ENCODE measurements at places on chromosomes 5 and 9.
A peak's percentile ranks its signal among the peaks of the same experiment; 100 is the strongest.

- DNase-seq, result no peak
Measured at GRCh38 chr5:133114166-133114932, 62.5 kb downstream of the HSPA4 start.

DNA sequence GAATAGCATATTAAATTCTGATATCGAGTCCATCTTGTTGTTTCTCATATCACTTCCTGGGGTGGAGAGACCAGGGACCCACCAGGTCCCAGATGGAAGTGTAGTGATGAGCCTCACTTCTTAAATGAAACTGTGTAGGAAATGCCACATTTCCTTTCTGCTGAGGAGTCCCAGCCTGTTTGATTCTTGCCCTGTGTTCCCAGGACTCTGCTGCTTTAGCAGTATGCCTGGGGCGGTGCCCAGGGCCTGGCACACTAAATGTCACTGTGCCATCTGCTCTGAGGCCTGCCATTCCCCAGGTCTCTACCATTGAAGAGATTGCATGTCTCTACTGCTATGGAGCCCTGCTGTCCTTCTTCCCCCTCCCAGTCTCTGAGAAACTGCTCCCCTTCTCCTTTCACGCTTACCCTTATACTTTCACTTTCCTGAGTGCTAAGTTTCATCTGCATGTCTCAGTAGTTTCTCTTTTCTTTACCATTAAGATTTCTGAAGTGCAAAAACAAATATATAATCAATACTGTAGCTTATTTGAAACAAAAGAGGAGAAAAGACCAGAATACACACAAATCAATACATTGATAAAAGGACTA lies 260.4 kb downstream of the GABRB2 start:
- no peak for DNase-seq

GRCh38 chr9:128499920-128500319 lies 4.6 kb upstream of the GLE1 start:
- DNase-seq, result no peak

DNA sequence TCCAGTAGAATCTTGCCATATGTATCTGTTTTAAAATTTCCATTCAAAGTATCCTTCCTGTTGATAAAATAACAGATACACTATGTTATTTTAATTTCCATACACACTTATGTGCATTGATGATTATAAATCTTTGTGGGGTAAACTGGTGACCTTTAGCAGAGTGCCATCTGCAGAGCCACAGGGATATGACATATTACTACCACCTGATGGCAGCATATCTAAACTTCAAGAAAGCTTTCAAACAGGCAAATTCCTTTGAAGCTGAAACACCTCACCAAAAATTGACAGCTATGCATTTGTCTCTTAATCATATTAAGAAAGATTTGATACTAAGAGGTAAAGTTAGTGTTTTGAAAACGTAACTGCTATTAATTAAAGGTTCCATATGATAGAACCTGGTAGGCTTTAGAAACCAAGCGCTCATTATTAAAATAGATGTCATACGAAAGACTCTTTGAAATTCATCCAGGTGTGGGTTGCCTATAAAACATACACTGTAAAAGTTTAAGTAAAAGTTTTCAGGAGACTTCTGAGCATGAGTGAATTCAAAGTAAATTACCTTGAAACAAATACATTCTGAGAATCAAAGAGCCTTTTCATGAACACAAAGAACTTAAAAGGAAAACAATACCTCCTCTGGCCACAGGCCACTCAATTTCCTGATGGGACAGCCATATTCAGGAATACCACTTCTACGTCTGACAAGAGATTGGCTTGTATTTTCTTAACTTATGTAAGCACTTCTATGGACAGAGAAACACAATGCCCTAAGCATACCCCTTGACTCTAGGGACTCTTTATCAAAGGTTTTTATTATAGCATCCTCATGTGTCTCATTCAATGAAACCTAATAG lies 93.3 kb downstream of the KIAA0825 start:
- DNase-seq, result peak; percentile 30

DNA sequence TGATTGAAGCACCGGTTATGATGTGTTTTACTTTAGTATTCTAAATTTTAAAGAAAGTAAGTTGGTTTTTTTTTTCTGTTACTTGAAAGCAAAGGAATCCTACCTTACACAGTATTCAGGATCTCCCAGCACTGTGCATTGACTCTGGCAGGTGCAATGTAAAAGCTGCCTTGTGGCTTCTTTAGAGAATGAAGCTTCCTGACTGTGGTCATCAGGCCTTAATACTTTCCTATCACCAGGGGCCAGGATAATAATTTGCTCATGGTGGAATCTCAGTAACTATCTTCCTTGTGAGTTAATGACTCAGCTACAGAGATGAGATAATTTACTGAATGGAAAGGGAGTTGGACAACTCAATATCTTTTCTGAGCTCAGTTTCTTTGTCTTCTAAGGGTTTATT lies 435.5 kb upstream of the ZNF608 start:
- DNase-seq, result no peak

DNA sequence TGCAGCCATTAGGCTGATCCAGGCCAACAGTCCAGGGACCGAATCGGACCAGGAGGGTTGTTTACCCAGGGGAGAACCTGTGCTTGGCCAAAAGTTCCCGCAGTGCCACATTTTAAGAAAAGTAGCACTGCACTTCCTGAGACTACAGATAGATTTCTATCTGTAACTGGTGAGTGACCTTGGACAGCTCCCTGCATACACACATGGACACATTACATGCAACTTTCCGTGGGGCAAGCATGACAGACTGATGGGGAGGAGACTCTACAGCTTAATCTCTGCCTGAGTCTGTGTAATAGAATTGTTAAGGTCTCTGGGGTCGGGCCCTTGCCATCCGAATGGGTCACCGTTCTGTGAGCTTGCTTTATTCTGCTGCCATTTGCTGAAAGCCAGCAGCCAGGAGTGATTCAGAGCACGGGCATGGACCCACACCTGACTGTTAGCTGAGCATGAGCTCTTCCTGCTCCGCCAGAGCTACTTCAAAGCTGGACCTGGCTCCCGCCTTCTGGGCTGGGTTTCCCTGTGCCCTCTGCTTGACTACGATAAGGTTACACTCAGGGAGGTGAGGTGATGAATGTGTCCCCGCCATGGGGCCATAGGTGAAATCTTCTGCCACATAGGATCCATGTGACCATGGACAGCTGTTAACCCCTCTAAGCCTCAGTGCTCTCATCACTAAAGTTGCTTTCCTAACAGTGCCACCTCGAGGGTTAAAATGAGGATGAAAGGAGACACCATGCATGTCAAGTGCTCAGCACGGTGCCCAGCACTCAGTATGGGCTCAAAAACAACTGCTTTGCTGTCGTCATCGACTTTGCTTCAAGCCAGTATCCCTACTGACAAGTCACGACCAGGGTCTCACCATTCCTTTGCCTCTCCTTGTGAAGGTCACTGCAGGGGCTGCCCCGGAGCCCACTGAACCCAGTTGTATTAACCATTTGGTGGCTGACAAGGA lies 200.0 kb downstream of the MELK start:
- peak; percentile 27 for DNase-seq

- DNase-seq, result no peak
Measured at GRCh38 chr9:85884256-85884655, 56.7 kb upstream of the NAA35 start.

DNA sequence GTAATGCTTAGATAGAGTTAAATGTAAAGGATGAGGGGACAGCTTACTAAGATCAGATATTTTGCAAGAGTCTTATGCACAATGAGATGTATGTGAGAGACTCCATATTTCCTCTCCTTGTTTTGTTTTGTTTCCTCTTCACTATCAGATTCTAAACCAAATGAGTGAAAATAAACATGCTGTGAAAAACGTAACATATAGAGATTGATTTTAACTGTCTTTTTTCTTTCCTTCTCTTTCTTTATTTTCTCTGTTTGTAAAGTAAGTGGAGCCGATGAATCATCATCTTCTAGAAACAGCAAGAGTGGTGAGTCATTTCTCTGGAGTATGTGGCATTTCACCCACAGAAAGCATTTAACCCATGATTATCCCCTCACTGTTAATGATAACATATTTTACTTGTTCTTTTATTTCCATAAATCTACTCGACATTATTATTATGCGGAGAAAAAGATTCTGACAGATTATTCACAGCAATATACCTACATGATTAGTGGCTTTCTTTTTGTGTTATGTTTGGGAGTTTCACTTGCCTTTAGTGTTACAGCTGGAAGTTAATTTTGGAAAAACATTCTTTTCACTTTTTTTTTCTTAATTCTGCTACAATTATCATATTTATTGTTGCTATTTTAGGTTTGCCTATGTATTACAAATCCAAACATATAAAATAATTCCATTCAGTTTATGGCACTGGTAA lies 2.1 kb upstream of the ANXA1 start:
- no peak for DNase-seq

- DNase-seq, result peak; percentile 24
Measured at GRCh38 chr9:137452006-137452760, 7.0 kb downstream of the NSMF start.

- DNase-seq, result no peak
Measured at GRCh38 chr5:106822851-106823250, 847.9 kb downstream of the EFNA5 start.

DNA sequence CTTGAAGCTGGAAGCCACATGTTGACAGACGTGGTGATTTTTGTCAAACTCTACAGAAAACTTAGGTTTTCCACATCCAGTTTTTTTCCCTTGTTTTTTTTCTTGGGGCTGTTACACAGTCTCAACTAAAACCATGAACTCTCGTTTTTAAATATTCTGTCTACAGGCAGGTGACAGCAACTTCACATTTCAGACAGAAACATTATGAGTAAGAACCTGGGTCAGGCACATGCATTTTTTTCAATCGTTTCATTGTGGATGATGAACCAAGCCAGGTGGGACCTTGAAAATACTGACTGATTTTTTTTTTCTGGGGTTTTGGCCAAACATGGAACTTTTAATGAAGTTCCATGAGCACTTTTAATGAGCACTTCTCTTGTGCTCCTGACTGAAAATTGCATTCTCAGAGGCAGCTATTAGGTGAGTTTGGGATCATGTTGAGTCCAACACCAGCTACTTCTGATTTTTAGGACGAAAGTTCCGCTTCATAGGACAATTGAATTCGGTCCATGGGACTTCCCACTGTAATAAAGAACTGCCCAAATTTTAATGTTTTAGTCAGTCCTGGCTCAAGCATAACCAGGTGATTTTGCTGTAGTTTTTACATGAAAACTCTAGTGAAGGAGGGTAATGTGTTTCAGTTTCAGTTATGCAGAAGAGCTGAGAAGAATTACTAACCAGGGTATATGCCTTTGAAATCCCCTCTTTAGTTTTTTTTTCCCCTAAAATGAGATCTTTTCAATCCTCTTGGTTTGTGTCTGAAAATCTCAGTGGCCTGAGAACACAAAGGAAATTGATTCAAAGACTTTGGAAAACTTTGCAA lies 93.2 kb upstream of the ADAMTS16 start:
- DNase-seq, result no peak

DNA sequence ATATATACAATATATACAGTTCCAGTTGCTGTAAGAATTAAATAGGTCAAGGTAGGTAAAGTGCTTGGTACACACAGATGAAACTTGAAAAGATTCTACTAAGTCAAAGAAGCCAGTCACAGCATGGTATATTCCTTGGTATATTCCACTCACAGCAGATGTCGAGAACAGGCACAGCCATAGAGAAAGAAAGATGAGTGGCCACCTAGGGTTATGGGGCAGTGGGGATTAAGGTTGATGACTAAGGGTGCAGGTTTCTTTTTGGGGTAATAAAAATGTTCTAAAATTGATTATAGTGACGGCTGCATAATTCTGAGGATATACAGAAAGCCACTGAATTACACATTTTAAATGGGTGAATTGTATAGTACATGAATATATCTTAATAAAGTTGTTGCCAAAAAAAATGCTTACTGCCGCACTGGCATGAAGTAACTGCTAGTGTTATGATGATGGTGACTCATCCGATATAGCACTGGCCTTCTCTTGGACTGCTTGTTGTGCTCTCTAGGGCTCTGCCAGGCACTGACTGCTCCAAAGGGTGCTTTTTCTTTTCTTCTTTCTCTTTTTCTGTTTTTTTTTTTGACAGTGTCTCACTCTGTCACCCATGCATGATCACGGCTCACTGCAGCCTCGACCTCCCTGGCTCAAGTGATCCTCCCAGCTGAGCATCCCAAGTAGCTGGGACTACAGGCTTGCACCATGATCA lies 23.5 kb downstream of the TBC1D2 start:
- no peak for DNase-seq

GRCh38 chr5:135444360-135444759 lies 2.8 kb downstream of the DCANP1 start:
- no peak for DNase-seq

DNA sequence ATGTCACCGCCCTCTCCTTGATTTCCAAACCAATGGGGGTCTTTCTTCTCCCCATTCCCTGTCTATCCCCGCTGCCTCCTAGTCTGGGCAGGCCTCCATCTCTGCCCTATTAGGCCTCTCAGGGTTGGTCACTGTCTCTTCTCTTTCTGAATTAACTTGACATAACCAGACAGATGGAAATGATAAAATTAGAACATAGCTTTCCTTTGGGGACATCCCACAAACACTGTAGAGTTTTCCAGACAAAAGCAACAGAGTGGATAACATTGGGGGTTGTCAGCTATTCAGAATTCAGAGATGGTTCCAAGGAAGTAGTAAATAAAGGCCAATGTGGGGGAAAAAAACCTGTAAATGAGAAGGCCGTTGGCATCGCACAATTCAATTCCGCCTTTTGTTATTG lies 24.7 kb downstream of the LHX6 start:
- no peak for DNase-seq

DNA sequence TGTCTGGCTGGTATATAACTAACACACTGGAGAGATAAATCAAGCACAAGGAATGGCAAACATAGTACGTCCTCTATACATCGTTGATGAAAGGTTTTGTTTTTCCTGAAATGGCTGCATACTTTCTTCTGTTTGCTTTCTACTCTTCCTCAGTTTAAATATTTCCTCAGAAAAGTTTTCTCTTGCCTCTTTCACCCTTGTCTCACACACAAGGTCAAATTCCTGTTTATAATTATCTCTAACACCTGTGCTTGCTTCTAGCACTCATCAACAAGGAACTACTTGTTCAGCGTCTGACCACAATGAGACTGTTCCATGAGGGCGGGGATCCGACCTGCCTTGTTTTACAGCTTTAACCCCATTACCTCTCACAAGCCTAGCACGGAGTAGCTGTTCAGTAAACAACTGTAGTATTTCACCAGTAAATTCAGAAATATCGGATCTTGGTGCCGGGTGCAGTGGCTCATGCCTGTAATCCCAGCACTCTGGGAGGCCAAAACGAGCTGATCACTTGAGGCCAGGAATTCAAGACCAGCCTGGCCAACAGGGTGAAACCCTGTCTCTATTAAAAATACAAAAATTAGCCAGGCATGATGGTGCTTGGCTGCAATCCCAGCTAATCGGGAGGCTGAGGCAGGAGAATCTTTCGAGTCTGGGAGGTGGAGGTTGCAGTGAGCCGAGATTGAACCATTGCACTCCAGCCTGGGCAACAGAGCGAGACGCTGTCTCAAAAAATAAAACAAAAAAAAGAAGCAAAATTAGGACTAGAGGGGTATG lies 37.0 kb downstream of the NR6A1 start:
- no peak for DNase-seq

Data from activated naive CD4-positive, alpha-beta T cell treated with anti-CD3 and anti-CD28 coated beads, Interleukin-2, amount 10 ng/mL, durations not matched to agents 7 days and 5 days (primary cell).